ENCODE measurements at places on chromosomes 1 and 21. TPM values are rescaled to one million over a fixed set of nuclear protein-coding genes. Genes with fewer than 3 reads are reported as not detected.

C1QTNF12 gene
- 5.1 TPM for total RNA-seq

C1orf174 gene
- 28.1 TPM for total RNA-seq

TDRD5 gene
- not detected for total RNA-seq

GSTM3 gene
- 142 TPM for total RNA-seq

S100A7 gene
- total RNA-seq = not detected

LAMTOR2 gene
- 72.1 TPM for total RNA-seq

ACOT11 gene
- 7.6 TPM for total RNA-seq

PROX1 gene
- under 0.01 TPM for total RNA-seq

FNDC5 gene
- 0.87 TPM for total RNA-seq

TDRKH gene
- 3.8 TPM for total RNA-seq

TCHHL1 gene
- total RNA-seq = not detected

SH2D2A gene
- total RNA-seq = not detected

CLEC20A gene
- total RNA-seq = not detected

THEM5 gene
- total RNA-seq = 0.17 TPM

SH2D1B gene
- total RNA-seq = not detected

TGFB2 gene
- total RNA-seq = 9.9 TPM

XPR1 gene
- 28.0 TPM for total RNA-seq

ADIPOR1 gene
- 71.6 TPM for total RNA-seq

LRRC38 gene
- total RNA-seq = not detected

KRTAP7-1 gene
- not detected for total RNA-seq

GUCA2B gene
- total RNA-seq = not detected

OR2AK2 gene
- total RNA-seq = not detected

SLC9A1 gene
- total RNA-seq = 11.9 TPM

OLFML2B gene
- 7.1 TPM for total RNA-seq

CADM3 gene
- not detected for total RNA-seq

PALMD gene
- total RNA-seq = 2.0 TPM

NLRP3 gene
- not detected for total RNA-seq

NR1I3 gene
- total RNA-seq = not detected

GPR37L1 gene
- not detected for total RNA-seq

PLPP3 gene
- total RNA-seq = 265 TPM

GIPC2 gene
- 0.33 TPM for total RNA-seq

ATF3 gene
- total RNA-seq = 5.8 TPM

POLR3GL gene
- total RNA-seq = 19.2 TPM

TTLL7 gene
- total RNA-seq = 18.7 TPM

RGS4 gene
- total RNA-seq = 110 TPM

STUM gene
- total RNA-seq = under 0.01 TPM

TMEM167B gene
- 26.2 TPM for total RNA-seq

CFAP45 gene
- total RNA-seq = 1.0 TPM
